ELR (cell line): ENCODE measurements at places on chromosomes 2 and 18.

- no peak for DNase-seq
Observed at GRCh38 chr18:5895876-5896740, 786 bp upstream of the TMEM200C start.

DNA sequence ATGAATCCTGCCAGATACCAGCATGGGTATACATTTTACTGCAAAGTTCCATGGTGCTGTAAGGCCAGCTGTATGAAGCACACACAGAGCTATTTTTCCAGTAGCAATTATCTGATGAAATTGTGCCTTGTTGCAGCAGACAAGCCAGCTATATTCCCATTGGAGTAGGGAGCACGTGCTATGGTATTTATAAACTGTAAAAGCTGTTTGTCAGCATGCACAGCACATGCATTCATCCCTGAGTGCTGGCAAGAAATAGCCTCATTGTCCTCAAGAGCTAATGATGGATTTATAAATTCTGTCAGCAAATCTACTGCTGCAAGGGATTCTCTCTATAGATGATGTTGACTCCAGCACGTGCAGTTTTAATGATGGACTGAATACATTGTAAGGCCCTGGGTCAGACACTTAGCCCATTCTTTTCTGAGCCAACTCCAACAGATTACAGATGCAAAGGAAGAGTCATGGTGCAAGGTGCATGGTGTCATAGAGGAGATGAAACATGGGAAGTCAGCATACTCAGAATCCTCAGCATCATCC is 61.7 kb downstream of the KCNS3 start:
- DNase-seq, result no peak

DNA sequence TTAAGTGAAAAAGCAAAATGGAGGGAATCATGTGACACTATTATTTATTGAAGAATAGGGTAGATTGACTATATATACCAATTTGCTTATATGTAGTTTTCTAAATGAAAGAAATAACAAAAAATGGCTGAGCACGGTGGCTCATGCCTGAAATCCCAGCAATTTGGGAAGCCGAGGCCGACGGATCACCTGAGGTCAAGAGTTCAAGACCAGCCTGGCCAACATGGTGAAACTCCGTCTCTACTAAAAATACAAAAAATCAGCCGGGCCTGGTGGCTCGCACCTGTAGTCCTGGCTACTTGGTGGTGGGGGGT is 59.3 kb upstream of the MYCN start:
- DNase-seq, result no peak

- no peak for DNase-seq
Observed at GRCh38 chr18:40489301-40489700, 1465.7 kb upstream of the PIK3C3 start.

GRCh38 chr2:7052404-7052803 is 135.2 kb downstream of the RNF144A start:
- no peak for DNase-seq

DNA sequence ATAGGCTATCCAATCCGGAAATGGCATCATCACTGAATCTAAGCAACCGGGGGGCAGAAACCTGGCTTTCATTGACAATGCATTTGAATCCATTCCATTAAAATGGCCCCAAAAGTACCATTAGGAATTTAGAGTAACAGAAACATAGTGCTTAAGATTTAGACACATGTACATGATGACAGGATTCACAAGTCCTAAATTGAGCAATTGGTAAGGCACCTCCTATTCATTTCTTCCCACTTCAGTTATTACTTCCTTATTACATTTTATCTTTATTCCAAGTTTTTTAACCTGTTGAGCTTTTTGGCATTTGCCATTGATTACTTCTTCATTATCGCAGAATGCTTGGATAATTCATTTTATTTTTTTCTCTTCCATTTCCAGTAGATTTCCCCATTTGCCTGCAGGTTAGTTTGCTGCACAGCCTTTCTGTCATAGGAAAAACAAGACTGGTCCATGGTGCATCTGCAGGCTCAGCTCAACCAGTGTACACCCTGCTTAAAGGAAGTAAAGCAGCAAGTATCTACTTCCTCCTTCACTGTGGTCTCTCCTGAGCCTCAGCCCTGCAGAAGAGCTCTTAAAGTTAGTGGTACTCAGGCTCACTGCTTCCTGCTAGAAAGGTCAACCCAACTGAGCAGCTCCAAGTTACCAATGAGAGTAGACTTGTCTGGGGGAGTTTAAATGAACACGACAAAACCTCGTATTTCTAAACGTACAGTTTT is 89.2 kb downstream of the DOCK10 start:
- DNase-seq, result no peak

- DNase-seq, result no peak
Observed at GRCh38 chr2:186477790-186478189, 8.3 kb upstream of the ZC3H15 start.

DNA sequence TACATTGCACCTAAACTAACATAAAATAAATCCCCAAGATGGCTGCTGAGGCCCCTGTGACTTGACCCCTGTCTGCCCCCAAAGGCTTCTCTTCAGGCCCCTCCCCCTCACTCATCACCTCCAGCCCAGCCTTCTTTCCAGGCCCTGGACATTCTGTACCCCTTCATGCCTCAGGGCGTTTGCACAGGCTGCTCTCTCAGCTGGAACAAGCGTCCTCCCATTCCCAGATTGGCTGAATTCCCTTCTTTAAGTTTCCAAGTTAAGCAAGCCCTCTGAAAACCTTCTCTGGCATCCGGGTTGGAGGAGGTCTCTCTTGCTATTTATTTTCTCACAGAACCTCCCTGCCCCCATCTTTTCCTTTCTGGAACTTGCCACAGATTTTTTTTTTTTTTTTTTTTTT is 165.2 kb upstream of the BCL2L11 start:
- DNase-seq, result no peak

DNA sequence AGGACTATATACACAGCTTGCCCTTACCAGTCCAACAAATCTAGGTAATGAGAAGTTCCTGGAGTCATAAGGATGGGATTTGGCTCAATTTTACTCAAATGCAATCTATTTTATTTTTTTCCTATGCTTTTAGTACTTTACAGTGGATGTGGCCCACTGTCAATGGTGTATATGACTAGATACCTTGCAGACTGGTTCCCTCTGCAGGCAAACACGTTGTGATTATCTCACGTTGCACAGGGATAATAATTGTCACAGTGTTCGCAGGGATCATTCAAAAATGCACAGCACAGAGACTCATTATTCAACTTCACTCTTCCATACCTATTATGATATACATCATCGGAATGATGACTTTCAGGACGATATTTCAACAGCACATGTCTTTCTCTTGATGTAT is 359.7 kb downstream of the MBD2 start:
- no peak for DNase-seq

DNA sequence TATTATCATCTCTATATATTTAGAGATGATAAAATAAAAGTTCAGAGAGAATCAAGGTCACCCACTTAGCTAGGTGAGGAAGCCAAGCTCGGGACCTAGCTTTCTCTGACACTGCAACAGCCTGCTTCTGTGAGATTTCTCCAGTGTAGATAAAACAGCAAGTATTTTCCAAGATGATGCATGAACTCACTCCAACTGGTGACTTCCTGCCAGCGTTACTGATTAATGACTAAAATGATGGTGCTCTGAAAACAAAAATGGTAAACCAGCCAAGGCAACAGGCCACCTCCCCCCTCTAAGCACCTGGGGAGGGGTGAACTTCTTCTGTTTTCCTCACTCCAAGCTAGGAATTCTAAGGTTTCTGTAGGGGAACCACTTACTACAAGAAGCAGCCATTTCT is 510.2 kb upstream of the ID2 start:
- DNase-seq, result no peak

DNA sequence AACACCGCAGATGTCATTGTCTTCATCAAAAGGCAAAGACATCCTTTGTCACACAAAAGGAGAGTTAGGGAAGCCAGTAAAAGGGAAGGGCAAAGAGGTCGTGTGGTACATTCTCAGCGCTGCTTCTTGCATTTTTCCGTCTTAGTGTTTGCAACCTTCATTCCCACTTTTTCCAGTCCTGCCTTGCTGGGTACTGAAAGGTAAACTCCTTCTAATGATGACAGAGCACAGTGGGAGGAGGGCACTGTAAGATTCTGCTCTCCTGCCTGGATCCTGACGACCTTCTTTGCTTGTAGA is 424.3 kb upstream of the MEX3C start:
- DNase-seq, result no peak

- peak; percentile 90 for DNase-seq
Observed at GRCh38 chr2:236642584-236643291, 73.1 kb downstream of the ACKR3 start.

DNA sequence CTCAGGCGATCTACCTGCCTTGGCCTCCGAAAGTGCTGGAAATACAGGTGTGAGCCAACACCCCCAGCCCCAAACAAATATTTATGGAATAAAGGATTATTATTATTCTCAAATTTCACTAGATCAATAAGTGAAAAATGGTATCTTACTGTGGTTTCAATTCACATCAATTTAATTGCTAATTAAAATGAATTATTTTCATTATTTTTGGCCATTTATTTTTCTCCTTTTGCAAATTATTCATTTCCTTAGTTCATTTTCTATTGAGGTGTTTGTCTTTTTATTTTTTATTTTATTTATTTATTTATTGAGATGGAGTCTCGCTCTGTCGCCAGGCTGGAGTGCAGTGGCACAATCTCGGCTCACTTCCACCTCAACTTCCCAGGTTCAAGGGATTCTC is 11.9 kb upstream of the HS6ST1 start:
- DNase-seq, result no peak

DNA sequence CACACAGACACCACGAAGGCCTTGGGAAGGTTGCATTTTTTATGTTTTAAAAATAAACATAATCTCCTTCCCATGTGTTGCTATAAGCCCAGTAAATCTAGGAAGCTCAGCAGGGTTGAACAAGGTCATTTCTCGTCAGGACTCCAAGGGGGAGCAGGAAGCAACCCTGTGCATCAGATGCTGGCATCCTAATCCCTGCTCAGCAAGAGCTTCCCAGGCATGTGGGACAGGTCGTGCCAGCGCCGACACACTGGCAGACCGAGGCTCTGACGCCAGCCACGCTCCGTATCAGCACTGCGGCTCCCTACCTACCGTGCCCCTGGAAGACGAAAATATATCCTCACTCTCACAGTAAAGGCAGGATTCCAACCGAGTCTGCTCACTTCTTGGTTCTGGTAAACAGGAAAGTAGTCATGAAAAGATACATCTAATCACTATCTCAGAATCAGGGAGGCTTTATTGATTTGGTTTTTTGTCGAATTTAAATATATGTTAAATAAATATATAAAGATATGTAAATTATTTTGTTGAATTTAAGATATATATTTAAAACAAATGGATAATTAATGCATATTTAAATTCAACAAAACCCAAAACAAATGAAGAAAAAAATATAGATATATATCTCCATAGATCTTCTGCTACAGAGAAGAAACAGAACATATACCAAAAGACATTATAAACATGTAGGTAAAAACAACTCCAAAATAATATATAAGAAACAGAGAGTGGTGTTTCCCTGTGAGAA is 61.4 kb downstream of the TXNL1 start:
- no peak for DNase-seq

DNA sequence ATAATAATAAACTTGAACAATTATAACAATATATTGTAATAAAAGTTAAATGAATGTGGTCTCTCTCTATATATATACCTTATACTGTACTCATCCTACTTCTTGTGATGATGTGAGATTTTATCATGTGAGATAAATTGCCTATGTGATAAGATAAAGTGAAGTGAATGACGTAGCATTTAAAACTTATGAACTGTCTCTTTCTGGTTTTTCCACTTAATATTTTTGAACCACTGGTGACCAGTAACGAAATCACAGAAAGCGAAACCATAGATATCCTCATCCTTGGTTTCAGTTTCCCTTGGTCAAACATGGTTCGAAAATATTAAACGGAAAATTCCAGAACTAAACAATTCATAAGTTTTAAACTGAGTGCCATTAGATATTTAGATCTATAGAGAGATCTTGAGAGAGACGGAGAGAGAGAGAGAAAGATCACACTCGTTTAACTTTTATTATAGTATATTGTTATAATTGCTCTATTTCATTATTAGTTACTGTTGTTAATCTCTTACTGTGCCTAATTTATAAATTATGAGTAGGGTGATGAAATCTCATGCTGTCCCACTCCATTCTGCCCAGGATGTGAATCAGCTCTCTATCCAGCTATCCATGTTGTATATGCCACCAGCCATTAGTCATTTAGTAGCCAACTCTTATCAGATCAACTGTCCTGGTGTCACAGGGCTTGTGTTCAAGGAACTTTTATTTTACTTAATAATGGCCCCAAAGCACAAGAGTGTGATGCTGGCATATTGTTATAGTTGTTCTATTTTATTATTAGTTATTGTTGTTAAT is 156.8 kb downstream of the THADA start:
- DNase-seq, result peak; percentile 85

DNA sequence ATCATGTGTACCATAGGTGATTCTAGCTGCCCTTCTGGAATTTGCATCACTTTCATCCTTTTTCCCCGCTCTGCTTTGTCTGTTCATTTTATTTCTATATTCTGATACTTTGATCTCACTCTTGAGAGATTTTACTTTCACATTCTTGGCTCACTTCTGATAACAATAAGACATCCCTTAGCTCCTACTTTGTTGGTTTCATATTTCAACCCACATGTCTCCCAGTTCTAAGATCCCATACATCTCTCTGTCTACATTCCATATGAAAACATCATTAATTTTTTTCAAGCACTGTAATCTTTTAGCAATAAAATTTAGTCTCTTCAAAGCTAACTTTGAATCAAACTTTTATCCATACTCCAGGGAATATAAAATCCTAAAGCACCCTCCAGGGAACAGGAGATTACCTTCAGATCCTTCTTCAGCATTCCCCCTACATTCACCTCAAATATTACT is 75.6 kb downstream of the COL3A1 start:
- DNase-seq, result no peak

GRCh38 chr2:17107151-17107550 is 411.1 kb downstream of the RAD51AP2 start:
- no peak for DNase-seq

DNA sequence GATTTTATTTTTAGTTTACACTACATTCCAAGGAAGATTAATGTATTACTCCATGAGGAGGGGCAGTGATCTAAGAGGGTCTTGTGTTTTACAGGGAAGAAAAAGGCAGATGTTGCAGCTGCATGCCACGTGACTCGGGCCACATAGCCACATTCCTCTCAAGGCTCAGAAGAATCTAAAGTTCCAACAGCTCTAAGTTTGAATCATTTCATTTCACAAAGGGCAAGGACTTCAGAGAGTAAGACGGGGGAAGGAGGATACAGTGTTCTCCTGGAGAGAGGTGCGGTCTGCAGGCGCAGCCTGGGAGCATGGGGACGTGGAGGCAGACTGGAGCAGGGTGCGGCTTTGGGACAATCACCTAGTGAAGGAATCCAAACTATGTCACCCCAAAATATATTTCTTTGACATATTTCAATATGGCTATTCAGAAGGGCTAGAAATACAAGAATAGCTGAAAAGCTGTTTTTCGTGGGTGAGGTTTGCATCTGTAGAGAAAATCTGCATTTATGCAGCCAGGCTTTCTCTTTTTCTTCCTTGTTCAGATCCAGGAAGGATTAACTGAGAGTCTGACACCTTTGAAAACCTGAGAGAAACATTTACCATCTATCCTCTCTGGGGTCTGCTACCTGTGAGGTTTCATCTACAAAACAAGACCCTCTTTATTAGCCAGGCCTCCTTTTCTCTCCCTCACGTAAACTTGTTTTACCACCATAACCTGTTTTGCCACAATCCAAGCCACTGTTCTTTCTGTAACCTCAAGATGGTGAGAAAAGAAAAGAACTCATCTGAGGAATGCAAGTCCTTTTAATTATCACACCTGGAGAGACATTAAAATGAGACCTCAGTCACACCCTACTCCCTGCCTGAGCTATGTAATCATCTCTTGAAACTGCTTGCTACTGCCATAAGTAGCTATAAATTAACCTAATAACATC is 165.1 kb upstream of the NDUFV2 start:
- no peak for DNase-seq
